T-helper 2 cell treated with Interferon-gamma antibody and Interleukin-4, amounts not matched to agents 100 ng/mL and 5 ng/mL, for 36 hours (primary cell): ENCODE measurements at places on chromosomes 2 and 18. TPM values are rescaled to one million over a fixed set of nuclear protein-coding genes. Genes with fewer than 3 reads are reported as not detected.

GKN2 gene
- not detected in 2 replicates for total RNA-seq

SCN9A gene
- total RNA-seq = 1.9 and 2.7 TPM in 2 replicates

KYNU gene
- not detected in 2 replicates for total RNA-seq

SALL3 gene
- not detected in 2 replicates for total RNA-seq

BCL2 gene
- 85.7 and 89.0 TPM in 2 replicates for total RNA-seq

MC5R gene
- 0.09 TPM in 1 of 2 replicates, not detected in the other for total RNA-seq

RMDN2 gene
- total RNA-seq = 0.73 and 1.1 TPM in 2 replicates

MYOM1 gene
- 1.5 and 1.8 TPM in 2 replicates for total RNA-seq

SLC4A3 gene
- total RNA-seq = not detected in 2 replicates

CFAP65 gene
- not detected in 2 replicates for total RNA-seq

CDH19 gene
- not detected in 2 replicates for total RNA-seq

IER3IP1 gene
- 11.7 and 13.2 TPM in 2 replicates for total RNA-seq

ALLC gene
- total RNA-seq = not detected in 2 replicates

ATP8B1 gene
- not detected in 2 replicates for total RNA-seq

SETBP1 gene
- total RNA-seq = 4.3 and 4.4 TPM in 2 replicates

SPEG gene
- 0.32 and 0.75 TPM in 2 replicates for total RNA-seq

IMMT gene
- 168 and 169 TPM in 2 replicates for total RNA-seq

ITPRIPL1 gene
- total RNA-seq = 34.2 and 35.8 TPM in 2 replicates

FTCDNL1 gene
- 1.1 and 1.2 TPM in 2 replicates for total RNA-seq
